Activated CD4-positive, alpha-beta memory T cell treated with anti-CD3 and anti-CD28 coated beads, Interleukin-2, amount 10 ng/mL, durations not matched to agents 7 days and 5 days (primary cell): ENCODE measurements at places on chromosomes 11 and 22.

DNA sequence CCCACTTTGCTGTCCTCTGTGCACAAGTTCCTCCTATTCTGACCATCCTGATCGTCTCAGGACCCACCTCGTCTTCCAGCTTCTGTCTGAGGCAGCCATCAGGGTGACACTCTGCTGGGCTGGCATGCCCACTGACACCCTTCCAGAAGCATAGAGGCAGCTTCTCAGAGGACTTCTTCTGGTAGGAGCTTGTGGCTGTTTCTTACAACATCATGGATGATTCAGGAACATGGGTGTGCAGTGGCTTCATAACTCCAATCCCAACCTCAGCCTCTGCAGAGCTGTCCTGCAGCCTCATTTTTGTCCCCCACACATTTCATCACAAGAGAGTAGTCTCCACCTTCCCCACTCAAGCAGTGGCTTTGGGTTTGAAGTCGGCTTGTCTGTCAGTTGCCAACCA is 20.9 kb upstream of the CTR9 start:
- no peak for DNase-seq

- DNase-seq: no peak
These were observed 32.0 kb downstream of the GUCY1A2 start for GRCh38 chr11:106986261-106986660.

DNA sequence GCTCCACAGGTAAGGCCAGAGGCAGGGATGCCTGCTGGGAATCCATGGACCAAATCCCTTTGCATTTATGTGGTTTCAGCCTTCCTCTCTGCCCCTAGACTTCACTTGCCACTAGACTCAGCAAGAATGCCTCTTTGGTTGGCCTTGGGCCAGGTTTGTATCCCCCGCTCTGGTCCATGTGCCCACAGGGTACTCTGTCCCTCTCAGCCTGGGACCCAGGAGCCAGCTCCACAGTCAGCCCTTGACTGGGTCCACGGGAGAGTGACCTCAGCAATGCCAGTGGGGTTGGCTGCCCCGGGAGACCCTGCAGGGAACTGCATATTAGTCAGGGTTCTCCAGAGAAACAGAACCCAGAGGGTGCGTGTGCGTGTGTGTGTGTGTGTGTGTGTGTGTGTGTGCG is 28.3 kb upstream of the LINC01488 start:
- no peak for DNase-seq

DNA sequence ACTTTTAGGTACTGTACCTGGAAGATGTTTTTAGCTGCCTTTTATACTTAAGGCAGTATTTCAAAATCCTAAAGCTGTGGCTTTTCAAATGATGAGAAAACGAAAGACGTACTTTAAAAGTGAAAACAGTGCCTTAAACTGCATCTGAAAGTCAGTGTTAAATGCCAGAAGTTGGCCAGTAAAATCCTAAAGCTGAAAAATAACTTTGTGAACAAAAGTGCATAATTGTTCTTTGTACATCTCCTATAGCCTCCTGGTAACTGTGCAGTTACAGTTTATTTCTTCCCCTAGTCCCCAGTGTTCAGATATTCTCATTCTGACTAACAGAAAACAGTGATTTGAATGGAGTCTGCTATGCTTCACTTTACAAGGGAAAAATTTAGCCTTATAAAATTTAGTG is 6.8 kb downstream of the EED start:
- no peak for DNase-seq
